ENCODE measurements at places on chromosomes 3 and 15.

GRCh38 chr3:152899306-152899705 lies 64.4 kb downstream of the P2RY1 start:
- no peak for DNase-seq

DNA sequence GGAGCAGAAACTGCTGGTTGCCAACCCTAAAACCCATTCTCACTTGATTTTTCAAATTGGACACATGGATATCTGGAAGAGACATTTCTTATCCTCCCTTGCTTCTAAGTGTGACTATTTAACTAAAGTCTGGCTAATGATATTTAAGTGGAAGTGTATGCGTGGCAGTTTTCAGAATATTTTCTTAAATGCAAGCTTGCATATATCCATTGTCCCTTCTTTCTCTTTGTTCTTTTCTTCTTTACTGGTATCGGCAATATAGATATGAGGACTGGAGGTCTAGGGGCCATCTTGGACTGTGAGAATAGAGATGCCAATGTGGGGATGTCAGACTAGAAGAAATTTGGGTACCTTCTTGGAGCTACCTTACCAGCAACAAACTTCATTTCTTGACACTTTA lies 364.3 kb upstream of the DPH6 start:
- no peak for DNase-seq

DNA sequence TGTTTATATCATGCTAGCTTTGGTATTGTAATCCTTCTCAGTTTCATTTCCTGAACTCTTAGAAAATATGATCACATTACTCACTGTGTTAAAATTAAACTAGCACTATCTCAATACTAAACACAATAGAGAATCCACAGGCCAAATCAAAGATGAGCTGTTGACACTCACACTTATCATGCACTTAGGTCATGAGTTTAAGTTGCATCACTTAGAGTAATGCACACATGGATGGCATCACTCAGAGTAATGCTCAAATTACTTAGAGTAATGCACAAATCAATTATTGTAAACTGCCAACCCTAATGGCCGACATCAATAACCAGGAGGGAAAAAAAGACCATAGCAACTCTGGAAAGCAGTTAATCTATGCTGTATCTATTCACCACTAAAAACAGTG lies 40.0 kb upstream of the MCF2L2 start:
- no peak for DNase-seq

- DNase-seq: no peak
These were observed 75.6 kb upstream of the OSBPL11 start for GRCh38 chr3:125670945-125671344.

- no peak for DNase-seq
These were observed 305.5 kb upstream of the DPH6 start for GRCh38 chr15:35851491-35851890.

DNA sequence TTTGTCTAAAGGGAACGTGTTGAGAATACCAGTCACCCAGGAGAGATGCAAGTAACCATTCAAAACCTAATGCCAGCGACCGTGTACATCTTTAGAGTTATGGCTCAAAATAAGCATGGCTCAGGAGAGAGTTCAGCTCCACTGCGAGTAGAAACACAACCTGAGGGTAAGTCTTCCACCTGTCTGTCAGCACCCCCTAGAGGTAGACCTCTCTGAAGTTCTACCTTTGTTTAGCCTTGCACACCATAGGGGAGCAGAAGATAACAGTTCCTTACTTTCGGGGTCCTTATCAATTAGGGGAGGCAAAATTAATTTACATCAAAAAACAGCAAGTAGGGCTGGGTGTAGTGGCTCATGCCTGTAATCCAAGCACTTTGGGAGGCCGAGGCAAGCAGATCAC lies 124.4 kb downstream of the HCN4 start:
- no peak for DNase-seq

DNA sequence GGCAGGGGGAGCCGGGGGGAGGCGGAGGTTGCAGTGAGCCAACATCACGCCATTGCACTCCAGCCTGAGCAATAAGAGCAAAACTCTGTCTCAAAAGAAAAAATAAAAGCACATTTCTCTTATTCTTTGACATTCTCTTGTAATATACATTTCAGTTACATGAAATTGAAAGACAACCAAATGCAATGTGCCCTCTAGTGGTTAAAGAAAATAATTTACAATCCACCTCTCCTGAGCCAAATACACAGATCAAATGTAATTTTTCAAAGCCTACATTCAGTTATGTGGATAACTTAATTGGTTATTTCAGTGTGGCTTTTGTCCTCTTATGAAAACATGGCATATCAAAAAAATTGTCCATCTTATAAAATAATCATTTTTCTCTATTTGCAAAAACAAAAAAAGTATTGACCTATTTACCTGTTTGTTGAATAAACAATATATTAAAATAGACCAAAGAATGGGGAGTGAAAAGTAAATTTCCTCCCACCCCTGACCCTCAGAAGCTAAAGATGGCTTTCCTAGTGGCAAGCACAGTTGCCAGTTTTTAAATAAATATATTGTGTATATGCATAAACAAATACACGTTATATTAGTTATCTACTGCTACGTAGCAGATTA lies 14.2 kb upstream of the U2SURP start:
- DNase-seq: peak; percentile 32

- DNase-seq: no peak
These were observed 53.7 kb downstream of the CGGBP1 start for GRCh38 chr3:88005066-88005465.

GRCh38 chr3:179717219-179717618 lies 64.4 kb downstream of the USP13 start:
- DNase-seq: no peak

- no peak for DNase-seq
These were observed 168.8 kb downstream of the ECT2 start for GRCh38 chr3:172919297-172919683.

GRCh38 chr3:171704002-171704401 lies 106.3 kb downstream of the PLD1 start:
- DNase-seq: no peak

DNA sequence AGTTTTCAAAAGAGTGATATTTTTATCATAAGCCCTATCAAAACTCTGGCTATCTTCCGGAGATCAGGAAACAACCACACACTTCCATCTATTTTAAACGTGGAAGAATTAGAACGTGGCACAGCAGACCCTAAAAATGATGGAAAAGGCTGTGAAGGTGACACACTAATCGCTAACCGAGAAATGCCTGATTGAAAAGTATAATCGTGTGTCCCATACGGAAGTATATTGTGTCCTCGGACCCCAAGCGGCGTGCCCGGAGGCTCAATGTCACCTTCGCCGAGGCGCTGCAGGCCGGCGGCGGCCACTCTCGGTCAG lies 642 bp downstream of the COX5A start:
- DNase-seq: no peak

DNA sequence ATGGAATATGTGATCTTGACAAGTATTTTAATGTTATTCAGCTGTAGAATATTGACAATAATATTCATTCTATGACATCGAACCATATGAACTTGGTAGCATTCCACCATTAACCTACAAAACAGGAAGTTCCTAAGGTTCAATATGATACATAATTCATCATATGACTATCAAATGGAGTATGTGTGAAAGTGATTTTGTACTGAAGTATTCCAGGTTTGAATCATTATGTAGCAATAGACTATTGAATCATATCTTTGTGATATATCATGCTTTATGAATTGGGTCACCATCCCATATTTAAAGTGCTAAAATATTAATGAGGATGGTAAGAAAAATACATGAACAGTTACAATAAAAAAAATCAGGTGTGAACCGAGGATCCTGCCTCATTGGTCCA lies 95.1 kb downstream of the TP63 start:
- no peak for DNase-seq

GRCh38 chr3:178385280-178385952 lies 150.8 kb upstream of the KCNMB2 start:
- DNase-seq: peak; percentile 6

- no peak for DNase-seq
These were observed 173.4 kb upstream of the PPP2R3A start for GRCh38 chr3:135792174-135792573.

DNA sequence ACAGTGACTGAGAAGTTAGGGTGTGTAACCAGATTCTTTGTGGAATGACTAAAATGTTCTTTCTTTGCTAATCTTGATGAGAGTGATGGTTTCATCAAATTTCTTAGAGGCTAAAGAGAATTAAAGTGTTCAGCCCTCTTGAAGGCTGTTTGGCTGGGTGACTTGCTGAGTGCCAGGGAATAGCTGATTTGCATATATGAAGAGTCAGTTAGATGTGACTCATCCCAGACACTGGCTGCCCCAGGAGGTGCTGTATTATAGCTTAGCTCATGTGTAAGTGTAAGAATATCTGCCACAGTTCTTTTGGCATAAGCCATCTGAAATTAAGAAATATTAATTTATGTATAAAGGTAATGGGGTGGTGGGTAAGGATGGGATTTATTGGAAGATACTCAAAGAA lies 535.1 kb downstream of the NLGN1 start:
- DNase-seq: no peak

GRCh38 chr3:137249311-137249940 lies 291.6 kb downstream of the IL20RB start:
- no peak for DNase-seq

GRCh38 chr3:44227632-44228031 lies 14.1 kb upstream of the TOPAZ1 start:
- DNase-seq: no peak

DNA sequence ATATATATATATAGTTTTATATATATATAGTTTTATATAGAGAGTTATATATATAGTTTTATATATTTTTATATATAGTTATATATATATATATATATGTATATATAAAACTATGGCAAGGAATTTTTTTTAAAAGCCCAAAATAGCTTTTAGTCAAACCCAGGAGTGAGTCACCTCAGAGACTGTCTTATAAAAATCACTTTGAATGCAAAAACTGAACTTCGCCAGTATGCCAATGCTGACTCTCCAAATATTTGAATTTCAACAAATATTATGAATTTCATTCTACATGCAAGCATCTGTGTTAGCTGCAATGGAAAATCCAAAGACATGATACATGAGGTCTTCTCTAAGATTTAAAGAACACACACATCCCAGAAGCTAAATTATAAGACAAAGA lies 132.8 kb upstream of the NR2F2 start:
- no peak for DNase-seq

GRCh38 chr3:79247725-79248043 lies 520.1 kb downstream of the ROBO1 start:
- no peak for DNase-seq
